Left lobe of liver (tissue), 2 donors: ENCODE measurements at places on chromosomes 3 and 15.

DNA sequence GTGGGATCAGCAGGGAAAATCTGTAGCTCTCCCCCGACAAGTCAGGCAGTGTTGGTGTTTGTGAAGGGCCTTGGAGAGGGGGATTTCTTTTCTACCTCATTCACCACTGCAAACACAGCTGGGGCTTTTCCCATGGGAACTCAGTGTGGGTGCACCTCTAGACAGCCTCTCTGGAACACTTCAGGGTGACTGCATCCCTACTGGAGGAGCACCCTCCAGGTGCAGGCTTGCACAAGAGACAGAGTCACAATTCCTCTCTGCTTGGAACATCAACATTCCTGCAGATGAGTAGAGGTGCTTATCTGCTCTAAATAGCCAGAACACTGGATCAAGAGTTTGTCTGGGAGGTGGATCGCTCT is 72.7 kb upstream of the AKAP13 start:
- no peak for DNase-seq

DNA sequence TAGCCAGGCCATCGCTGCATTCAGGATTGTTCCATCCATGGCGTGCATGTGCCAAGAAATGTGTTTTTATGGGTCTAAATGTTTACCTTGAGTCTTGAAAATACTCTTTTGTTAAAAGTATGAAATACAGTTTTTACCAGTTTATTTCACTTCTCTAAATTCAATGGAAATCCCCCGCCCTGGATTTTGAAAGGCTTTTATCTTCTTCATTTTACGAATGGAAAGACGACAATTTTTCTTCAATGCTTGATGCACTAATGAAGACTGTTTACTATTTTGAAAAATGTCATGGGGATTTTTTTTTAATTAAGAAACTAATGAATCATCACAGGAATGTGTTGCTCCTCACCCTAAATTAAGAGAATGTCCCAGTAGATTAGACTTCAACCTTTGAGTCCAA is 83.5 kb downstream of the FAM81A start:
- no peak for DNase-seq

- DNase-seq = no peak
These were observed 1.5 kb downstream of the CELF6 start for GRCh38 chr15:72318408-72318942.

- DNase-seq = no peak
These were observed 102.8 kb downstream of the IL1RAP start for GRCh38 chr3:190616637-190617036.

- no peak for DNase-seq
These were observed 230.0 kb downstream of the BCHE start for GRCh38 chr3:165607221-165607620.

GRCh38 chr3:124619887-124620599 is 110.2 kb upstream of the UMPS start:
- DNase-seq = no peak

- DNase-seq = no peak
These were observed 12.8 kb downstream of the PLEKHO2 start for GRCh38 chr15:64854526-64854925.
